ENCODE measurements at places on chromosomes 1 and 21.

DNA sequence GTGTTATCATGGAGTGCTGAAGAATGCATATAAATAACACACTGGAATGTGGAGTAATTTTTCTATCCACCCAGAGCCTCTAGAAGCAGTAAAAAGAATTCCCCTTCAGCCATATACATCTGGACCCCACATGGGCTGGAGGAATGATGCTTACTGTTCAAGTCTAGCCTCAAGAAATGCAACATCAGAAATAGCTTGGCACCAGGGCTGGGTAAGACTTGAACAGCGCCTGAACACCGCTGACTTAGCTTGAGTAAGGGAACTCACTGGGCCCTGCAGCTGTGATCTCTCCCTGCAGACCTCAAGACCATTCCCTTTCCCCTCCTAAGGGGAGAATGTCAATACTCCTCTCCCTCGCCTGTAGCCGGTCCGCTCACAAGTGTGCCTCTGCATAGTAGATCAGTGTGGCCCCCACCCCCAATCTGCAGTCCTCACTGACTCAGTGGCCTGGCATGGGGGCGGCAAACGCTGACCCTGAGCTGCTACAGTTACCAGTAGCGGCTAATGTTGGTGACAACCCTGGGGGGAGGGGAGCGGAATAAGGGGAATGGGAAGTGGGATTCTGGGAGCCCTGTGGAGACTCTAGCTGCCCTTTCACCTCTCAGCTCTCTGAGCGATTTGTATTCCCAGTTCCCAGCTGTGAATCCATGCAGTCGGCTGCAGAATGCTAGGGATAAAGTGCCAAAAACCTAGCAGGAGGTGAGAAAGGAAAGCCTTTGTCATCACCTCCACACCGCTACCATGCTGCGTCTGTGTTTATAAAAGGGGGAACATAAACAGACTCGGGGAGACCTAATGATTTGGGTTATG, 483.9 kb downstream of the DISC1 start:
- no peak for DNase-seq

GRCh38 chr1:221912230-221912629, 170.3 kb upstream of the DUSP10 start:
- no peak for DNase-seq

GRCh38 chr21:29299916-29300806, 1.4 kb downstream of the BACH1 start:
- DNase-seq, result peak; percentile 41

DNA sequence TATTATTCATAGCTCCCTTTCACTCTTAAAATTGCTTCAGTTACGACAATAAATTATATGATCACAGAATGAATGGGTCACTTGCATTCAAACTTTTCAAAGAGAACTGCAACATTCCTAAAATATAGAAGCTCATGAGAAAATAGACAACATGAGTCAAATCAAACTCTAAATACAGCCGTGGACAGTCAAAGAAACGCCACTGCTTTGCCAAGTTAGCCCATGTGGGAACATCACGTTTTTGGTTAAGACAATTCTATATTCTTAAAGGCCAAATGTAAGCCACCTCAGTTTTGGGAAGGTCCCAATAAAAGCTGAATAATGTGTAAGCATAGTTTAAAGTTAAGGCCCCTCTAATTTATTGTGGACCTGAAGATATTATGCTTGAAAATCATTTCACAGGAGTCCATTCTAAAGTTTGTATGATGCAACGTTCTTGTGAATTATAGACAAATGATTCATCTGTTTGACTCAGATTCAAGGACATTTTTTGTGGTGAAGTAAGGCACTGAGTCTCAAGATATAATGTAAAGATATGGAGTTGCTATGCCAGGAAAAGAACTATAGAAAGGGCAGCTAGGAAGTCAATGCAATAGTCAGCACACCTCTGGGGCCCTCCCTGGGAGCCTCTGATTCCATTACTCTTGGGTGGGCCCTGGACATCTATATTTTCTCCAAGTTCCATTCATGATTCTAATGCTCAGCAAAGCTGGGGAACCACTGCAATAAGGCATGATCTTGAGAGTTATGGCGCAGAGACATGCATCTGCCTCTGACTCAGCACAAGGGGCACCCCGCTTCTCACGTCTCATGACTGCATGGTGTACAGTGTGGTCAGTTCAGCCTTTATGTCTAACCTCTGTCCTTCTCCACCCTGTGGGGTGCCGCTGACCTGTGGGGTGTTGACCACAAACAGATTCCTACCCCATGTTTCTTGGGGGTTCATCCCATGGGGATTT, 33.9 kb downstream of the ETS2 start:
- DNase-seq, result no peak

DNA sequence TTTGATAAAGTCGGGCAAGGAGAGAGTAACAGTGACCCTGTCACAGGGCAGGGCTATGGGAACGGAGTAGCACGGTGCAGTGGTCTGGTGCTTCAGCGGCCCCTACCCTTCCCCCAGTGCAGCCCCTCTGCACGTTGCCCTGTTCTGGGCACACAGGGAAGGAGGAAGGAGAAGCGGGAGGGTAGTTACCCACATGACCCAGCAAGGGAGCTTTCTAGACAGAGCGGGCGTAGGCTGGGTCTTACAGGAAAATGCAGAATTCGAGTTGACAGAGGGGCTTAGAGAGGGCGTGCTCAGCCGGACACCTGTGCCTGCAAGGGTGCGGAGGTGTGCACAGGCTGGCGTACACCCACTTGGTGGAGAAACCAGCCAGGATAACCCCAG, 341.2 kb downstream of the NPHP4 start:
- DNase-seq, result no peak

DNA sequence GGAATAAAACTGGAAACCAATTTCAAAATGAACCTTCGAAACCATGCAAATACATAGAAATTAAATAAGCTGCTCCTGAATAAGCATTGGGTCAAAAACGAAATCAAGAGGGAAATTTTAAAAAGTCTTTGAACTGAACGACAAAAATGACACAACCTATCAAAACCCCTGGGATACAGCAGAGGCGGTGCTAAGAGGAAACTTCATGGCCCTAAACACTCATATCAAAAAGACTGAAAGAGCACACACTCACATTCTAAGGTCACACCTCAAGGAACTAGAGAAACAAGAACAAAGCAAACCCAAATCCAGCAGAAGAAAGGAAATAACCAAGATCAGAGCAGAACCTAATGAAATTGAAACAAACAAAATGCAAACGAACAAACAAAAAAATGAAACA, 85.2 kb upstream of the CDC42BPA start:
- no peak for DNase-seq

- DNase-seq, result peak; percentile 90
Measured at GRCh38 chr1:228378090-228378872, 28.4 kb downstream of the TRIM11 start.

DNA sequence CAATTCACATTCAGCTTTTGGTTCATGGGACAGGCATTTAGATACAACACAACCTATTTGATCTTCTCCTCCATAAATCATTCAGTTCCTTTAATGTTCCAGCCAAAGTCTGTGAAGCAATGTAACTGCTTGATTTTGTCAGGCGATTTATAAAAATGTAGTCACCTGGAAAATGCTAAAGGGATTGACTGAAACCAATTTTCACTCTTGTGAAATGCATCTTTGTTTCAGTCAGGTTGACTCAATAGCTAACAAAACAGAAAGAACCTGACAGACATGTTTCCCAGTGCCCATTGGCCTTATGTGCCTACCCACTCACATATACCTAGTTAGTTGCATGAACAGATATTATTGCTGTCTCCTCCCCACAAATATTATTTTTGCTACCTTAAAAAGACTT, 335.7 kb downstream of the CHRM3 start:
- no peak for DNase-seq

- DNase-seq, result no peak
Measured at GRCh38 chr21:36188937-36189336, 32.3 kb downstream of the DOP1B start.

Data from D341Med (cell line).